ENCODE measurements at places on chromosomes 3 and 15. TPM values are rescaled to one million over a fixed set of nuclear protein-coding genes. Genes with fewer than 3 reads are reported as not detected.

The COX5A gene
- total RNA-seq = 163 TPM

The BRK1 gene
- total RNA-seq = 108 TPM

The C3orf52 gene
- 21.4 TPM for total RNA-seq

The RTP3 gene
- total RNA-seq = not detected

The FEM1B gene
- 57.7 TPM for total RNA-seq

The NTRK3 gene
- total RNA-seq = 11.0 TPM

The PROK2 gene
- total RNA-seq = 1.7 TPM

The MESP2 gene
- total RNA-seq = 0.55 TPM

The SELENOK gene
- 33.3 TPM for total RNA-seq

The RAB5A gene
- 91.1 TPM for total RNA-seq

The SCAANT1 gene
- total RNA-seq = not detected

The APOD gene
- total RNA-seq = 15.6 TPM

The SLC12A1 gene
- total RNA-seq = 0.03 TPM

The IQCH gene
- 10.5 TPM for total RNA-seq

The FBN1 gene
- total RNA-seq = 98.3 TPM

The TPM1 gene
- total RNA-seq = 191 TPM

The NECTIN3 gene
- 43.2 TPM for total RNA-seq

The CAMKV gene
- total RNA-seq = not detected

The GRM2 gene
- total RNA-seq = 0.77 TPM

The GHRL gene
- 7.6 TPM for total RNA-seq

The SATB1 gene
- 116 TPM for total RNA-seq

The EPHA3 gene
- total RNA-seq = 2.5 TPM

The CLSTN2 gene
- 2.4 TPM for total RNA-seq

The TRAK1 gene
- total RNA-seq = 45.3 TPM

The TFG gene
- total RNA-seq = 60.2 TPM

The LINGO1 gene
- 5.1 TPM for total RNA-seq

The USP50 gene
- not detected for total RNA-seq

The KLHL40 gene
- not detected for total RNA-seq

The NEK10 gene
- 20.3 TPM for total RNA-seq

The RAB8B gene
- total RNA-seq = 44.5 TPM

The GOLGA8S gene
- 0.40 TPM for total RNA-seq

The MFN1 gene
- 108 TPM for total RNA-seq

The SLC27A2 gene
- 6.6 TPM for total RNA-seq

The ZNF80 gene
- not detected for total RNA-seq

The ACY1 gene
- total RNA-seq = 19.6 TPM

The PCOLCE2 gene
- total RNA-seq = 32.2 TPM

The IL20RB gene
- 1.3 TPM for total RNA-seq

The FBLN2 gene
- 34.0 TPM for total RNA-seq

The ADAMTSL3 gene
- total RNA-seq = 11.7 TPM

The ABI3BP gene
- 86.7 TPM for total RNA-seq

The HTR3E gene
- not detected for total RNA-seq

The LRTM1 gene
- total RNA-seq = not detected

The ITGA11 gene
- 1.8 TPM for total RNA-seq

The ZKSCAN7 gene
- 3.7 TPM for total RNA-seq

The PAQR9 gene
- not detected for total RNA-seq

The LEKR1 gene
- 5.4 TPM for total RNA-seq

The FBXW12 gene
- not detected for total RNA-seq

The PODXL2 gene
- 4.7 TPM for total RNA-seq

The IMPG2 gene
- total RNA-seq = 0.15 TPM

The ANKDD1A gene
- total RNA-seq = 6.8 TPM

The ITGB5 gene
- total RNA-seq = 45.2 TPM

The RTP1 gene
- total RNA-seq = not detected

The GP9 gene
- total RNA-seq = 3.0 TPM

The SI gene
- total RNA-seq = not detected

The CNTN4 gene
- 30.7 TPM for total RNA-seq

The MRPS25 gene
- 66.1 TPM for total RNA-seq

The ROBO2 gene
- 6.0 TPM for total RNA-seq

Measured in lung (tissue), 17 donors.